ENCODE measurements at places on chromosomes 1 and 21. TPM values are rescaled to one million over a fixed set of nuclear protein-coding genes. Genes with fewer than 3 reads are reported as not detected.

DNA sequence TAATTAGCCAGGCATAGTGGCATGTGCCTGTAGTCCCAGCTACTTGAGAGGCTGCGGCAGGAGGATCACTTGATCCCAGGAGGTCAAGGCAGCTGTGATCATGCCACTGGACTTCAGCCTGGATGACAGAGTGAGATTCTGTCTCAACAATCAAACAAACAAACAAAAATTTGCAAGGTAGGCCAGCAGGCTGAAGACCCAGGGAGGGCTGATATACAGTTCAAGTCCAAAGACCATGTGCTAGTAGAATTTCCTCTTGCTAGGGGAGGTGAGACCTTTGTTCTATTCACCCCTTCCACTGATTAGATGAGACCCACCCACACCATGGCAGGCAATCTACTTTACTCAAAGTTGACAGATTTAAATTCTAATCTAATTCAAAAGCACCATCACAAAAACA is 31.2 kb upstream of the CNN3 start:
- DNase-seq: no peak

GRCh38 chr21:30083225-30083945 is 83.2 kb downstream of the CLDN17 start:
- no peak for DNase-seq

The BSND gene
- not detected for polyA plus RNA-seq

- no peak for DNase-seq
Measured at GRCh38 chr1:182968836-182969734, 16.1 kb upstream of the SHCBP1L start.

DNA sequence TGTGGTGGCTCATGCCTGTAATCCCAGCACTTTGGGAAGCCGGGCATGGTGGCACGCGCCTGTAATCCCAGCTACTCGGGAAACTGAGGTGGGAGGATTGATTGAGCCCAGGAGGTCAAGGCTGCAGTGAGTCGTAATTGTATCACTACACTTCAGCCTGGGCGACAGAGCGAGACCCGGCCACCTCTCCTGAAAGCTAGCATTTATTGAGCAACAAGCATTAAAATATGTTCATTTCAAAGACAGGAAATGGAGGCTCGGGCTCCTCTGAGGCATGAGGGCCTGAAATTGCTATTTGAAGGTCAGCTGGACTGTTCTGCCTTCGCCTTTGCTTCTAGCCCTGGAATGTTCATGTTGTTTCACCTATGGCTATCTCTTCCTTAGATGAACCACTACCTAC is 34.5 kb downstream of the SPATA21 start:
- no peak for DNase-seq

- no peak for DNase-seq
Measured at GRCh38 chr1:66563094-66563800, 29.3 kb downstream of the SGIP1 start.

GRCh38 chr1:113605146-113605545 is 154.1 kb downstream of the PHTF1 start:
- no peak for DNase-seq

DNA sequence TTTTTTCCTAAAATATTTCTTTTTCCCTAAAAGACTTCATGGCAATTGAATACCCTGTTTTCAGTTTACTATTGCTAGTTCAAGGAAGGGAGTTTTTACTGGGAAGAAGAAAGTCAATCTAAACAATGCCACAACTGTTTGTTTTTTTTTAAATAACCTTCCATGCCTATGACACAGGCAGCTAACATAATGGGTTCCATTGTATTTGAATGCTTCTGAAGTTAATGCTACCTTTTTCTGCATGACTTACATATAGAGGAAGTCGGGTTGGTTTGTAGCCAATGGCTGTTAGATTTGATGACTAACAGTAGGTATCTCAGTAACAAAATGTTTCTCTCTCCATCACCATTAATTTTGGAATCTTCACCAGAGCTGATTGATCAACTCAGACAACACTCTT is 134.0 kb downstream of the KIF26B start:
- no peak for DNase-seq

- no peak for DNase-seq
Measured at GRCh38 chr21:34768326-34768725, 99.5 kb downstream of the CLIC6 start.

The ACTN2 gene
- polyA plus RNA-seq: 12.8 TPM

- DNase-seq: no peak
Measured at GRCh38 chr1:16109571-16109970, 36.1 kb upstream of the FAM131C start.
